Activated T-cell treated with anti-CD3 and anti-CD28 coated beads for 1 hour (primary cell): ENCODE measurements at places on chromosomes 2 and 18.

GRCh38 chr2:85705680-85706039 is 11.5 kb downstream of the GNLY start:
- no peak for DNase-seq

DNA sequence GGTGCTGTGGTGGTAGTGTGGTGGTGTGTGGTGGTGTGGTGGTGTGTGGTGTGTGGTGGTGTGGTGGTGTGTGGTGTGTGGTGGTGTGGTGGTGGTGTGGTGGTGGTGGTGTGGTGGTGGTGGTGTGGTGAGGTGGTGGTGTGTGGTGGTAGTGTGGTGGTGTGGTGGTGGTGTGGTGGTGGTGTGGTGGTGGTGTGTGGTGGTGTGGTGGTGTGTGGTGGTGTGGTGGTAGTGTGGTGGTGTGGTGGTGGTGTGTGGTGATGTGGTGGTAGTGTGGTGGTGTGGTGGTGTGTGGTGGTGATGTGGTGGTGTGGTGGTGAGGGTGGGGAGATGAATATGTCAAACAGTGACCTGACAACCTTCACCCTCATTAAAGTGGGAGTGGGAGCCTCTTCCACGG is 55.6 kb upstream of the DLGAP1 start:
- no peak for DNase-seq

GRCh38 chr2:160418853-160419252 is 74.8 kb downstream of the RBMS1 start:
- no peak for DNase-seq

DNA sequence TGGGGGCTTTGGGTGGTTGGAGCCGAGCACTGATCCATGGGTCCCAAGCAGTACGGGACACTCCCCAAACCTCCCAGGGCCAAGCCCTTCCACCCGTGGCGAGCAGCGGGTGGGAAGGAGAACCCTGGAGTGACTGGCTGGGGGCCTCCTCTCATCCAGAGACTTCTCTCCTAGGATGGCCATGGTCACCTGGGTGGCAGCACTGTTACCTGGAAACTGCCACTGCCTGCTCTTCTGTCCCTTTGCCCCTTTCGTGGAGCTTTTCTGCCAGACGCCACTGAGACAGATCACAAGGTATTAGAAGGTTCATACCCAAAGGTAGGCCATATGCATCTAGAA is 26.9 kb downstream of the CENPO start:
- DNase-seq = no peak

- DNase-seq = no peak
Observed at GRCh38 chr2:126942427-126943203, 43.9 kb downstream of the TEX51 start.

GRCh38 chr18:69000366-69000765 is 202.5 kb downstream of the CCDC102B start:
- no peak for DNase-seq

GRCh38 chr2:200962811-200963123 is 693 bp downstream of the ORC2 start:
- DNase-seq = no peak

GRCh38 chr2:227536445-227536844 is 62.2 kb upstream of the SCYGR2 start:
- no peak for DNase-seq

DNA sequence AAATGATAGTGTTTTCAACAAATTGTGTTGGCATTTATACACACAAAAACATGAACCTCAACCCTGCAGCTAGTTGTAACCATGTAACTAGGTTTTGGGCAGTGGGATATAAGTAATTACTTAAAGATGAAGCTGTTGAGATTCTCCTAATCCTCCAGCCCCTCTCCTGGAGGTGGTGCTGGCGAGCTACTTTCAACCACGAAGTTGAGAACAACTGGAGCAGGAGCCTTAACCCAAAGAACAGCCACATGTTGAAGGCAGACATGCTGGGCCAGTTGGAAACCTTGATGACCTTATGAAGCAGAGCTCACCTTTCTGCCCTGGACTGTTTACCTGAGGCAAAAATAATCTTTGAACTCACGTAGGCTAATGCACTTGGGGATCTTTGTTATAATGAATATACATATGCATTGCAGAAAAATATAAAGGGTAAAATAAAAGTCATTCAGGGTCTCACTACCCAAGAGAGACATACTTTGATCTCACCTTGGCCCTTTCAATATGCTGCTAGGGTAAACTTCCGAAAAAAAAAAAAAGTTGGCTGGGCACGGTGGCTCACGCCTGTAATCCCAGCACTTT is 89.6 kb upstream of the NPAS2 start:
- DNase-seq = peak; percentile 6

DNA sequence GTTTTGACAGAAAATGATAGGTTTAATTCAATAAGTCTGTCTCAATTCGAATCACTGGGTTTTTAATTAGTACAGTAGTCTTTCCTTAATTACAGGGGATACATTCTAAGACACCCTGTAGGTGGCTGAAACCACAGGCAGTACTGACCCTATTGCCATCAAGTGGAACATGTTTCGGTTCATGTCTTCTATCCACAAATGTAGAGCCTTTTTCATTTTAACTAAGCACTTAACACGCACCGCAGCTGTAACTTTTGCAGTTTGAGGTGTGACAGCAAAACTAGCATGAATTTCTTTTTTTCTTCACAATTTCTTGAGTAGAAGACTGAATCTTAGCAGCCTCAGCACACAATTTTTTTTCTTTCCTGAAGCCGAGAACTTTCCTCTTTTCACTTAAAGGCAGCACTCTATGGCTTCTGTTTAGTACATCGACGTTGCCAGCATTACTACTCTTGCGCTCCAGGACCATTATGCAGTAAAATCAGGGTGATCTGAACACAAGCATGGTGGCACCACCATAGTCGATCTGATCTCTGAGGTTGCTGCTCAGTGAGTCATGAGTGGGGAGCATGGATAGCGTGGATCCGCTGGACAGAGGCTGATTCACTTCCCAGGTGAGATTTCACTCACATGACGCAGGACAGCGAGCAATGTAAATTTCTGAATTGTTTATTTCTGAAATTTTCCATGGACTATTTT is 805.1 kb downstream of the RNF144A start:
- no peak for DNase-seq

DNA sequence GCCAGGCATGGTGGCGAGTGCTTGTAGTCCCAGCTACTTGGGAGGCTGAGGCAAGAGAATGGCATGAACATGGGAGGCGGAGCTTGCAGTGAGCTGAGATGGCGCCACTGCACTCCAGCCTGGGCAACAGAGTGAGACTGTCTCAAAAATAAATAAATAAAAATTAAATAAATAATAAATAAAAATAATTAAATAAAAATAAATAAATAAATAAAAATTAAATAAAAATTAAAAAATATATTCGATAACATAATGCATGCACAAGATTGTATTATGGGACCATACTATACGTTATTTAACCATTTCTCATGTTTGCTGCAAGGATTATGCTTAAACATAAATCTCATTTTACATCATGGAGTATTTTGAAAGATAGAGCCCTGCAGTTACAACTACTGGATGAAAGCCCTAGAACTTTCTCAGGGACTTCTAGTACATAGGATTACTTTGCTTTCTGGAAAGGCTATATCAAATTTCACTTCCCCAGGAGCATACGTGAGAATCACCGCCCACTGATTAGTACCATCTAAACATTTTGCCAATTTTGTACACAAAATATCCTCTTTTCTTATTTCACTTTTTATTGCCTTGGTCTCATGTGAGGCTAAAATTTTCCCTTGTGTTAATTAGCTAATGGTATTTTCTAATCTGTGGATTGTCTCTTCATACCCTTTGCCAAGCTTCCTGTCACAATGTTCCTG is 234.3 kb upstream of the LYPD1 start:
- no peak for DNase-seq

DNA sequence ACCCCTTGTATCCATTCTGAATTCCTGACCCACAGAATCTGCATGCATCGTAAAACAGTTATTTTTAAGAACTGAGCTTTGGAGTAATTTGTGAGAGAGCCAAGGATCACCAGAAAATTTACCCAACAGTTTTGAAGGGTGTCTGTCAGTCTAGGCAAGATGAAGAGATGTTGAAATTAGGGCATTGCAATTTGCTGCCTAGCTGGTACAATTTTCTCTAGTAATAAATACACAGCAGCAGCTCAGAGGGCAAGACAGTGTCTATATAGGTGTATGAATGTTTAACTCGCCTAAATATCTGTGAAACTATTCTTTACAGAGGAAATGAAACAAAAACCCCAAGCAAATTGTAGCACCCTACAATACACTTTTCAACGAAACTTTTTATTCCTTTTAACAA is 377.8 kb upstream of the POU3F3 start:
- DNase-seq = no peak

GRCh38 chr2:27186613-27187345 is 25.1 kb upstream of the ATRAID start:
- DNase-seq = no peak

- no peak for DNase-seq
Observed at GRCh38 chr2:15082105-15083058, 449.9 kb downstream of the LRATD1 start.

DNA sequence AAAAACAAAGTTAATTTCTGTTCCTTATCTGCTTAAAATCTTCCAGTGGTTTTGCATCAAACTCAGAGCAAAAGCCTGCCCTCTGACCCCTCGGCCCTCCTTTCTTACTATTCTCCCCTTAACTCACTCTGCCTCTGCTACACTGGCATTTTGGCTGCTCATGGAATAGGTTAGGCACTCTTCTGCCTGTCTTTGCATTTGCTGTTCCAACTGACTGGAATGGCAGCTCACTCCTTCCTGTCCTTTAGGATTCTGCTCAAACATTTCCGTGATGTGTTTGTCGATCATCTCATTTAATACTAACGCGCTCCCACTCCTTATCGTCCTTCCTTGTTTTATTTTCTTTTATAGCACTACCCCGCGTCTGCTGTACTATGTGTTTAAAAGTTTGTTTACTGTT is 815 bp downstream of the CEBPZ start:
- no peak for DNase-seq

GRCh38 chr18:75209129-75209950 is at the start of gene PTGR3:
PTGR3 (minus strand) TSS chr18:75209139; CDS start chr18:75209058, 81 bp downstream.
- DNase-seq = peak; percentile 57

DNA sequence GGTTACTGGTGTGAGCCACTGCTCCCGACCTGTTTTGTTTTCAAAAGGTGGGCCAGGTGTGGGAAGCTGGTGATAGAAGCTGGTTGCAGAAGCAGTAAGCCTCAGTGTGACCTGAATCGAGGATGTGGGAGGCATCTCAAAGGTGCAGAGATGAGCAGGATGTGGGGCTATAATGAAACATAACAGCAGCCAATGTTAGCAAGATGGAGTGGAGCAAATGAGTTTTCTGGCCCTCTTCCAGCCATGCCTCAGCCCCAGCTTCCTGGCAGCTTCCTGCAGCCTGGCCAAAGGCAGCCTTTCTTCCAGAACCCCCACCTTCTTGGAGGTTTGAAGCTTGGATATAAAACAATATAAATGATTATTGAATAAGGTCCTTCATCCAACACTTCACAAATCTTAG is 184.8 kb downstream of the NCK2 start:
- DNase-seq = peak; percentile 27

DNA sequence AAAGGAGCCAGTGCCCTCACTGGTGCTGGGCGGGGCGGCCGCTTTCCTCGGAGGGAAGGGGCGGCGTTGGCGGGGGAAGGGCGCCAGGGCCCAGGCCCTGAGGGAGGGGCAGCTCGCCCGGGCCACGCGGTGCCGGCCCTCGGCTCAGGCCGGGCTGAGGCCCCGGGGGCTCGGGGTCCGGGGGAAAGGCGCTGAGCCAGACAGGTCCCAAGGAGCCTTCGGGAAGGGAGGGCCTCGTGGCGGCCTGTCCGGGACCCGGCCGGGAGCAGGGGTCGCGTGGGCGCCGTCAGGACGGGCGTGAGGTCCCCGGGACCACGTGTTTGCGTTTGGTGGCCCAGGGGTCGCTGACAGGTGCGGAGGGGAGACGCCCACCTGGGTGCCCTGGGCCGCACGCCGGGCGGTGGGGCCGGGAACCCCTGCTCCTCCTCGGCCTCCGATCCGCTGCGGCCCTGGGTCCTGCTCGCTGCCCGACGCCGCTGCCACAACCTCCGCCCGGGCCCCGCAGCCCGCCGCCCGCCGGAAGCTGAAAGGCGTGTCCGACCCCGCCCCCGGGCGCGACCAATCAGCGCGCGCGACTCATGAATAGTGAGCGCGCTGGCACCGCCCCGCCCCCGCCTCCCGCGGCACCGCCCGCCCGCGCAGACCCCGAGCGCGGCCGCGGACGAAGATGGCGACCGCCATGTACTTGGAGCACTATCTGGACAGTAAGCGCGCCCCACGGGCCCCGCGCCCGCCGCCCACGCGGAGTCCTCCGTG is at the start of gene ING5:
Gene ING5 (plus strand): TSS at position 641 of the 756 bp plus-strand sequence. CDS start 27 bp downstream, at position 668.
- peak; percentile 98 for DNase-seq

GRCh38 chr2:19861813-19862212 is 40.0 kb downstream of the TTC32 start:
- no peak for DNase-seq

GRCh38 chr2:226643946-226644282 is 155.7 kb downstream of the IRS1 start:
- no peak for DNase-seq

DNA sequence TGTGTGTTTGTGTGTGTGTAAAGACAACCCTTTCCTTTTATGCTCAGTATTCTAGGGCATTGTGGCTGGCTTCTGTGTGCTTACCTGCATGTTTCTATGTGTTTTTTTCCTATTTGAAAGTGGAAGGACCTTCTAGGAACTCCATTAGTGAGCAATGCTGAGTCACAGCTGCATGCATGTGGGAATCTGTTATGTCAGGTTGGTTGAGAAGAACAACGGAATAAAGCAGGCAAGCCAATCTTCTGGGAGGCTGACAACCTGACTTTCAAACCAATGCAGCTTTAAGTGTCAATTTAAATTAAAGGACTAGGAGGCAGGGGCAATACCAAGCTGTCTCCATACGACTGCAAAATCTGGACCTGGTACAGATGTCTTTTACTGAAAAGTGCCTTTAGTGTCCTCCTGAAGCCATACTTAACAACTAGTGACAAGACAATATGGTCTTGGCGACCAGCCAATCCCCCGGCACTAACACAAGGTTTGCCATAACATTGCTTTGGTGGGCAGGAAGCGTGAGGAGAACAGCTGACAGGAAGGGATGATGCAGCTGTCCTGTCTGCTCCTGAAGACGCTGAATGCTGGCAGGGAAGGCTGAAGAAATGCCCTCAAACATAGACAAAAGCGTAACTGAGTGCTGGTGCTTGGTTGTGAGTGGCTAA is 514.7 kb upstream of the CDH7 start:
- no peak for DNase-seq

DNA sequence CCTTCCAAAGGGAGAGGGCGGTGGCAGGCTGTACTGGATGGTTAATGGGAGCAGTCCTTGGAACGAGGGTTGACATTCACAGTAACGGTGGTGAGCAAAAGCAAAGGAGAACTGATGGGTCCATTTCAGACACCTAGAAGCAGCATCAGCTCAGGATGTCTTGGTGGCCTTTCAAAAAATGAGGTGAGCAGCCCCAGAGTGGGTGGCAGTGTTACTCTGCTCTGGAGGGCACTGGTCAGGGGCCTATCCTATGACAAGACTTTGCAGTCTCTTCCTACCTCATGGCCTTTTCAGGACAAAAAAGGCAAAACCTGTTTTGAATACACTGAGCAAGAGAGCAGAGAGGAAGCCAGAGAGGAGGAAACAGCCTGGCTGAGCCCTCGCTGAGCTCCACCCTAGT is 23.5 kb downstream of the CAPN14 start:
- DNase-seq = no peak

- DNase-seq = no peak
Observed at GRCh38 chr2:20365249-20365817, 14.7 kb upstream of the PUM2 start.
